ENCODE measurements at places on chromosomes 2 and 18.

GRCh38 chr2:162449471-162449870, 105.5 kb downstream of the GCA start:
- DNase-seq = no peak
- H3K27me3 ChIP-seq = no peaks in the 10 kb centered on the region
- no peak overlapping the region for H3K4me3 ChIP-seq
- H3K4me1 ChIP-seq = no peaks in the 10 kb centered on the region

GRCh38 chr2:35496022-35496421, 859.6 kb upstream of the CRIM1 start:
- H3K27ac ChIP-seq = no peak overlapping the region
- H3K4me3 ChIP-seq = no peak overlapping the region
- H3K36me3 ChIP-seq = no peaks in the 10 kb centered on the region
- DNase-seq = no peak

GRCh38 chr18:11828786-11829432, 22.3 kb upstream of the CHMP1B start:
- H3K4me1 ChIP-seq = peaks cover 3% of the 10 kb centered on the region
- no peak overlapping the region for H3K4me3 ChIP-seq
- no peaks in the 10 kb centered on the region for H3K36me3 ChIP-seq
- no peaks in the 10 kb centered on the region for H3K27me3 ChIP-seq
- DNase-seq = no peak

DNA sequence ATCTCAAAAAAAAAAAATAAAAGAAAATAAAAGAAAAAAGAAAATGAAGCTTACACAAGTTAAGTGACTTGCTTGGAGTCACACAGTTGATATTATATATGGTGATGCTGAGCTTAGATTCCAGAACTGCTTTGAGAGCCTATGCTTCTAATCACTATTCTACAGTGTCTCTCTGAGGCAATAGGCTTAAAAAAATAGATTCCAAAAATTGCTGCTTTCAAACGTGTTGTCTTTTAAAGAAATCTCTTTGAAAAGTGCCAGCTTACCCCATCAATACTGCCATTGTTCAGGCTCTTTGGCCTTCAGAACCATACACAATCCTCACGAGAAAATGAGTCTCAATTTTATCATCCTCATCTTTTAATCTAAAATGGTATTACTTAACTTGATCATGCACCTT, 102.6 kb downstream of the CDK15 start:
- H3K27me3 ChIP-seq = no peaks in the 10 kb centered on the region
- H3K4me3 ChIP-seq = no peak overlapping the region
- no peaks in the 10 kb centered on the region for H3K36me3 ChIP-seq

GRCh38 chr2:66865161-66865560, 430.2 kb downstream of the MEIS1 start:
- no peaks in the 10 kb centered on the region for H3K27me3 ChIP-seq
- DNase-seq = no peak
- no peaks in the 10 kb centered on the region for H3K4me1 ChIP-seq
- no peak overlapping the region for H3K4me3 ChIP-seq
- H3K27ac ChIP-seq = no peak overlapping the region
- no peaks in the 10 kb centered on the region for H3K36me3 ChIP-seq

- H3K4me3 ChIP-seq = no peak overlapping the region
- no peaks in the 10 kb centered on the region for H3K27me3 ChIP-seq
- no peak for DNase-seq
- peaks cover 3% of the 10 kb centered on the region for H3K36me3 ChIP-seq
Observed at GRCh38 chr18:63410792-63411191, 11.5 kb downstream of the VPS4B start.

DNA sequence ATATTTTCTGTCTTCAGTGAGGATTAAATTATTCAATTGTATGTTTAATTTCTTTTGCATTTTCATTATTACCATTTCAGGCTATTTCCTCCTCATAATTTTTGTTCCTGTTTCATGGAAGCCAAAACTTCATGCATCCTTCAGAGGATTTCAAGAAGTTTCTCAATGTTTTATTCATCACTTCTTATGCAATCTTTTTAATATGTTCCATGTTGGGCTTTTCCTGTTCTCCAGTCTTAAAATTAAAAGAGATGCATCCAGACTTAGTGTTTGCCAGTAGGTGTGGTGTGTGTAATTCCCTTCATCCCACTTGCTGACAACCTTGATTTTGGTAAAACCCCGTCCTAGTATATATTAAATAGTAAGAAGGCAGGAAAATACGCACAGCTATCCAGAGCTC, 190.0 kb downstream of the EN1 start:
- H3K27ac ChIP-seq = no peak overlapping the region
- H3K4me3 ChIP-seq = no peak overlapping the region
- H3K4me1 ChIP-seq = no peaks in the 10 kb centered on the region
- no peak for DNase-seq

- no peak for DNase-seq
- peaks cover 24% of the 10 kb centered on the region for H3K4me1 ChIP-seq
- no peak overlapping the region for H3K4me3 ChIP-seq
- H3K36me3 ChIP-seq = peaks cover 8% of the 10 kb centered on the region
- H3K27me3 ChIP-seq = peaks cover 15% of the 10 kb centered on the region
Observed at GRCh38 chr2:172091000-172091641, 5.8 kb downstream of the DLX1 start.

GRCh38 chr2:8481463-8482009, 200.3 kb upstream of the ID2 start:
- no peaks in the 10 kb centered on the region for H3K36me3 ChIP-seq
- H3K27me3 ChIP-seq = no peaks in the 10 kb centered on the region
- DNase-seq = no peak
- H3K4me1 ChIP-seq = peaks cover 4% of the 10 kb centered on the region

- no peaks in the 10 kb centered on the region for H3K27me3 ChIP-seq
- H3K4me1 ChIP-seq = peaks cover 11% of the 10 kb centered on the region
- peak; percentile 93 for DNase-seq
- H3K27ac ChIP-seq = peak overlapping the region; percentile 64
Observed at GRCh38 chr2:234939996-234940395, 11.8 kb upstream of the SH3BP4 start.

DNA sequence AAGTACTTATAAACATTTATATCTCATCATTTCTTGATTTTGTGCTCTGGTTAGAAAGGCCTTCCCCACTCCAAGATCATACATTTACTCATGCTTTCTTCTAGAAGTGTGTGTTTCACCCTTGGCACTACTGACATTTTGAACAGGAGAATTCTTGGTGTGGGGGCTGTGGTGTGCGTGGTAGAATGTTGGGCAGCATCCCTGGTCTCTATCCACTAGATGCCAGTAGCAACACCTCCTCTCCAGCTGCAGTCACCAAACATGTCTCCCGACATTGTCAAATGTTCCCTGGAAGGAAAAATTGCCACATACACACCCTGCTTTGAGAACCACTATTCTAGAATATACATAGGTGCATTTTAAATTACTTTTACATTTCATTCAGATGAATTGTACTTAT, 8.7 kb upstream of the TGIF1 start:
- H3K27ac ChIP-seq = no peak overlapping the region
- no peak for DNase-seq
- no peak overlapping the region for H3K4me3 ChIP-seq
- H3K27me3 ChIP-seq = no peaks in the 10 kb centered on the region
- H3K4me1 ChIP-seq = peaks cover 5% of the 10 kb centered on the region

GRCh38 chr2:130759906-130760753, 4.8 kb downstream of the AMER3 start:
- peaks cover 17% of the 10 kb centered on the region for H3K27me3 ChIP-seq
- H3K4me3 ChIP-seq = no peak overlapping the region
- no peaks in the 10 kb centered on the region for H3K36me3 ChIP-seq
- H3K27ac ChIP-seq = no peak overlapping the region

GRCh38 chr2:41873102-41874031, 174.5 kb upstream of the PKDCC start:
- no peak for DNase-seq
- H3K4me1 ChIP-seq = peaks cover 9% of the 10 kb centered on the region
- no peak overlapping the region for H3K4me3 ChIP-seq
- no peaks in the 10 kb centered on the region for H3K36me3 ChIP-seq

GRCh38 chr18:55096263-55096951, 137.1 kb upstream of the CCDC68 start:
- peak; percentile 46 for DNase-seq
- peaks cover 7% of the 10 kb centered on the region for H3K4me1 ChIP-seq
- H3K27ac ChIP-seq = peak overlapping the region; percentile 94
- no peaks in the 10 kb centered on the region for H3K27me3 ChIP-seq
- no peaks in the 10 kb centered on the region for H3K36me3 ChIP-seq
- no peak overlapping the region for H3K4me3 ChIP-seq

DNA sequence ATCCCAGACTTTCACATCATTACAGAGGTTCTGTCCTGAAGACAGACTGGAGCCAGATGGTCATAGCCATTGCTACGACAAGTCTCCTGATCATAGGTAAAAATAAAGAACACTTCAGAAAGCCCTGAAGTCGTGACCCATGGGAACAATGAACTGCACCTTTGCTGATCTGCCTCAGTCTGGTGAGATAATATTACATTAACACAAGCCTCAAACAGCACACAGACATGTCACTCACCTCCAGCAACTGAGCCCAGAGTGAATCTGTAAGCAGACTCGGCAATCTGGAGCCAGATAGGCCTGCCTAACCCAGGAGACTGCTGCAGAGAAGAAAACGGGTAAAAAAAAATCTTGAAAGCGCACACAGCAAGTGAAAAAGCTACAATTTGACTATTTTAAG, 79.2 kb downstream of the SLC25A12 start:
- no peak overlapping the region for H3K4me3 ChIP-seq
- no peaks in the 10 kb centered on the region for H3K27me3 ChIP-seq
- H3K36me3 ChIP-seq = no peaks in the 10 kb centered on the region
- DNase-seq = no peak
- peaks cover 2% of the 10 kb centered on the region for H3K4me1 ChIP-seq
- H3K27ac ChIP-seq = no peak overlapping the region

DNA sequence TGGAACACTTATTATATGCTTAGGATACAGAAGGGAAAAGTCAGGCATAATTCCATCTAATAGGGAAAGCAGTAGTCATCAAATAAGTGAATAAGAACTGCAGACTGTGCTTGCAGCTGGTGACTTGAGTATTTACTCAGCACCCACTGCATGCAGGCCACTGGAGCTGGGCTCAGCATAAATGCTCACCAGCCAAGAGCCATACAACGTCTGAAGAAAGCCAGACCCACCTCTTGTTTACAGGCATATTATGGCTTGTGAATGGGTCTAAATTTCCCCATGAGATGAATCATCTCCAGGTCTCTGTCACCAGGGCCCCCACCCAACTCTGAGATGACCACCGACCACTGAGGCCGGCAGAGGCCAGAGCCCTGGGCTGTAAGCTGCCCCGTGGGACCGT, 123.8 kb upstream of the PKDCC start:
- no peaks in the 10 kb centered on the region for H3K27me3 ChIP-seq
- peak overlapping the region; percentile 4 for H3K27ac ChIP-seq
- DNase-seq = no peak
- H3K36me3 ChIP-seq = no peaks in the 10 kb centered on the region
- H3K4me1 ChIP-seq = peaks cover 35% of the 10 kb centered on the region
- H3K4me3 ChIP-seq = no peak overlapping the region

DNA sequence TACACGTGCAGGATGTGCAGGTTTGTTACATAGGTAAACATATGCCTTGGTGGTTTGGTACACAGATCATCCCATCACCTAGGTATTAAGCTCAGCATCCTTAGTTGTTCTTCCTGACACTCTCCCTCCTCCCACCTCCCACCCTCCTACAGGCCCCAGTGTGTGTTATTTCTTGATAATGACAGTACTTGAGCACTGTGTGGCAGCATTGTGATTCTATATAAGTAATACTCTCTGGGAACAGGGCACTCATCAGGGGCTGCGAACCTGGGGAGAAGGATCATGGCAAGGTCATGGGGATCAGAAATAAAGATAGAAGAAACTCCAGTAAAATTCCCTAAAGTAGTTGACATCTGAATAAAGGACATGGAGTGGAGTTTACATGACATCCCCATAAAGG, 1256.2 kb upstream of the CRIM1 start:
- H3K27ac ChIP-seq = no peak overlapping the region
- H3K36me3 ChIP-seq = no peaks in the 10 kb centered on the region
- H3K27me3 ChIP-seq = no peaks in the 10 kb centered on the region
- H3K4me3 ChIP-seq = no peak overlapping the region

- H3K36me3 ChIP-seq = peaks cover 2% of the 10 kb centered on the region
- peak; percentile 64 for DNase-seq
- H3K4me1 ChIP-seq = no peaks in the 10 kb centered on the region
- H3K27me3 ChIP-seq = no peaks in the 10 kb centered on the region
Observed at GRCh38 chr2:144414324-144414845, 105.5 kb downstream of the ZEB2 start.

DNA sequence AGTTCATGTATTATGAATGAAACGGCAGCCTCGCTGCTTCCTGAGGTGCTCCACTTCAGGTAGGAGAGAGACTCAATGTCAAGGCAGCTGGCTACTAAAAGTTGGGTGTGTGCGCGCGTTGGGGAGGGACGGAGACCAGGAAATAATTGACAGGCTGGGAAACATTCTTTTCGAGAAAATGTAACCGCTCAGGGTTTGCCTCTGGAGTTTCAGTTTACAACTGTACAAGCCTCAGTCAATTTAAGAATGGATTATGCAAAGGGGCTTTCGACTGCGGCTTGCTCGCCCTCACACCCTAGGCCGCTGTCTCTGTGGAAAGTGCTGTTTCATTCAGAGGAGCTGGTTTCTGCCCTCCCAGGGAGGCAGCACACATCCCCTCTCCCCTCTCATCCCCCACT, 4.4 kb upstream of the SPRED2 start:
- no peak for DNase-seq
- peaks cover 6% of the 10 kb centered on the region for H3K4me1 ChIP-seq
- no peaks in the 10 kb centered on the region for H3K36me3 ChIP-seq
- peak overlapping the region; percentile 6 for H3K4me3 ChIP-seq
- no peaks in the 10 kb centered on the region for H3K27me3 ChIP-seq

DNA sequence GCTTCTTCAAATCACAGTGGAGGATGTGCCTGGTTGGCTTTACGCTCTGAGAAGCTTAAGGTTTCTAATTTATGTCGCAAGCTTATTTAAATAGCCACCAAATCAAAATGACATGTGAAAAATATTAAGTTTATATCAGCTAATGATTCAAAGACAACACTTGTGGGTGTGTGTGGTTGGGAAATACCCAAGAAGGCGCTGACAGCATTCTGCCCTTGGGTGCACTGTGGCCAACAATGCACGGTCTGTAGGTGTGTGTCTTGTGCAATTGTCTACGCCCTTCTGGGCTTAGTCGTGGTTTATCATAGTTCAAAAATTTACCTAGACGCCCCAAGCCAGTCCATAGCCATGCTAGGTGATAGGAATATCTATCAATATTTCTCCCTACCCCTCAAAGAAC, 60.9 kb downstream of the KCTD1 start:
- DNase-seq = peak; percentile 53
- H3K27me3 ChIP-seq = no peaks in the 10 kb centered on the region
- no peak overlapping the region for H3K27ac ChIP-seq
